ENCODE measurements at places on chromosomes 2 and 18.

DNA sequence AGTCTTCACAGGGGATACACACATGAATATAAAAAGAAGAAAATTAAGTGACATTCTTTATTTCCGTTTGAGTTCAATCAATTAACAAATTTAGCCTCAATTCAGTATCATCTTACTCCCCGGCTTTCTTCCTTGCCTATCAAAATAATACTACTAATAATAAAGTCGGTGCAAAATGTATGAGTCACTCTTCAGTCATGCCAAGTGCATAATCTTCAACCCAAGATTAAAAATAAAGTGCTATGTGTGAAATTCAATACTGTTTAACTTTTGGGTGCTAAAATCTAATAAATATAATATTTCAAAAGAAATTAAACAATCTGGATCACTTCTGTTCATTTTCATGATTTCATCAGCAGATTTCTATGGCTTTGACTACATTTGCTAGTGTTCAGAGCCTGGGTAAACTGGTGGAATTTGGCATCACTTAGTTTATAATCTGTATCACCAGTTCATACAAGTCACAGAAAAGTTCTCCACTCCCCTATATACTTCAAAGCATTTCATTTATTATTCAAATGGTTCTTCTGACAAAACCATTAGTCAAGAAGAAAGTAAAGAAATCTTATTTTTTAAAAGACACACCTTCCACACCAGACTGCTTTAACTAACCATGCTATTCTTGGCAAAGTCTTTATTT is 183.6 kb downstream of the THADA start:
- DNase-seq = no peak

GRCh38 chr2:29182920-29183319 is 67.7 kb downstream of the CLIP4 start:
- DNase-seq = no peak

GRCh38 chr18:37361335-37362157 is 204.1 kb downstream of the CELF4 start:
- DNase-seq = no peak

DNA sequence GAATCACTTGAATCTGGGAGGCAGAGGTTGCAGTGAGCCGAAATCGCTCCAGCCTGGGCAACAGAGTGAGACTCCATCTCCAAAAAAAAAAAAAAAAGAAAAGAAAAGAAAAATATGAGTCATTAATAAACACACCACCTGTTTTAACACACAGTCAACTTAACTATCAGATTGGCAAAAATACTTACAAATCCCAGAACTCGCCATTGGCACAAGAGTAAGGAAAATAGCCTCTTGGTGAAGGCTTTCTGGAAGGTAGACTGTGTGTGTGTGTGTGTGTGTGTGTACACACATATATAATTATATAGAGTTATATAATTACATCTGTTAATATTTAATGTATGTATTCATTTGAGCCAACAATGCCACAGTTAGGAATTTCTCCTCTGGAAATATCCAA is 63.7 kb upstream of the UXS1 start:
- no peak for DNase-seq

DNA sequence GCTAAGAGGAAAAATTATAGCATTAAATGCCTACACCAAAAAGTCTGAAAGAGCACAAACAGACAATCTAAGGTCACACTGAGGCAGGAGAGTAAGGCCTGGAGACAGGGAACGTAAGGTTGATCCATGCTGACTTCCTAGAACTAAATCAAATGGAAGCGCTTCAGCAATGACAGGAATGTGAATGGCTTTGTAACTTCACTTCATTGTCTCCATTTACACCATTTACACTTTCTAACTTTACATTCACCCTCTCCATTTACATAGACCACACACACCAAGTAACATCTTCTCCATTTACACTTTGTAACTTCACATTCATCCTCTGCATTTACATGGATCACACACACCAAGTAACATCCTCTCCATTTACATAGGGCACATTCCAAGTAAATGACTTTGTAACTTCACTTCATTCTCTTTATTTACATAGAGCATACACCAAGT is 103.1 kb upstream of the SPATS2L start:
- DNase-seq = no peak

GRCh38 chr2:218405086-218405745 is 5.5 kb downstream of the CTDSP1 start:
- no peak for DNase-seq

DNA sequence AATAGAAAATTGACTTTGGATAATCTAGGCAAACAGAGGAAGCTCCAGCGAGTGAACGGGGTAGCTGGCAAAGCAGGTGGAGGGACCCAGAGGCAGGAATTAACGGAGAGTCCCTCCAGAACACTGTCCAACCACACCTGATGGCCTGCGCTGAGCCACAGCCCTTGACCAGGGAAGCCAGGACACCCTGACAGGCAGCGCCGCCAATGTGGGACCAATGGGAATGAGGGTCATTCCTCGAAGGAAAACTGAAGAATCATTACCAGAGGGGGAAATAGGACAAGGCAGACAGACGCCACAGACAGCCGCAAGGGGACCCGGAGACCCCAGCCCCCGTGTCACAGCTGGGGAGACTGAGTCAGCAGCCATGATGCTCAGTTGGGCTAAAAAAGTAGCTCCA is 40.8 kb downstream of the HDAC4 start:
- DNase-seq = no peak

DNA sequence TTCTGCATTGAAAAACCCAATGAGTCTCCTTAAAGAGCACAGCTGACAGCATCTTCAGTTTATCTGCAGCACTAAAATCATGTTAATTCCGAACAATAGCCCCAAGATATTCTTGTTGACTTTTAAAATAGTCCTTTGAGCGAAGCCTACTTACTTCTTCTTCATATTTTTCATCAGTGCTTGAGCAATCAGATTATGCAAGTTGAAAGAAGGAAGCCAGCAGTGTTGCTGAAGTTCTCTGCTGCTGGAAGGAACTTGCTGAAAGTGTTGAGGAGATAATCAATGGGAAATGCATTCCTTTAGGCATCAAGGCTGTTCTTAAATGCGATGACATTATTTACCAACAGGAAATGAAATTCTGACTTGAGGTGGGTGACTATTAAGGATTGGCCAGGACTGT is 105.9 kb upstream of the SNTG2 start:
- DNase-seq = no peak

DNA sequence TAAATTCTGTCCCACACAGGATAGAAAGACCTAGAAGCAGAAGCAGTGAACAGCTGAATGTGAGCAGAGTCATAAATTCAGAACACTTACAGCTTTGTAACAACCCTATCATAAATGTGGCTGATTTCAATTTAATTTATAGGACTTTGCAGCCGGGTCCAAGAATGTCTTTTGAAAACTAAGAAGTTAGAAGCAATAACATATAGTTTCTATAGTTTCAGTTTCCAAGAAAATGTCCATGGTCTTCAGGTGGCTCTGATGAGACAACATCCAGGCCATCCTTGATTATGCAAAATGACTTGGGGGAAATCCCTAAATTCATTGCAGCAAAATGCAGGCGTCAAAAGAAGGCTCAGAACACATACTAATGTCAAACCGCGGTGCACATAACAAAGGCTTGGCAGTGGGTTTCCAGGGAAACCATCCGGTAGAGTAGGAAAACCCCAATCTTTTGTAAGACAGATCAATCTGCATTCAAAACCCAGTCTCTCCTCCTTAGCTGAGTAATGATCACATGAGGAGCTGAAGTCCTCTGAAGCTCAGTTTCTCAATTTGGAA is 442.2 kb upstream of the ID2 start:
- DNase-seq = no peak

GRCh38 chr2:118671701-118672454 is 175.6 kb downstream of the EN1 start:
- DNase-seq = no peak

- DNase-seq = no peak
These were observed 37.8 kb upstream of the CREB1 start for GRCh38 chr2:207491956-207492355.

DNA sequence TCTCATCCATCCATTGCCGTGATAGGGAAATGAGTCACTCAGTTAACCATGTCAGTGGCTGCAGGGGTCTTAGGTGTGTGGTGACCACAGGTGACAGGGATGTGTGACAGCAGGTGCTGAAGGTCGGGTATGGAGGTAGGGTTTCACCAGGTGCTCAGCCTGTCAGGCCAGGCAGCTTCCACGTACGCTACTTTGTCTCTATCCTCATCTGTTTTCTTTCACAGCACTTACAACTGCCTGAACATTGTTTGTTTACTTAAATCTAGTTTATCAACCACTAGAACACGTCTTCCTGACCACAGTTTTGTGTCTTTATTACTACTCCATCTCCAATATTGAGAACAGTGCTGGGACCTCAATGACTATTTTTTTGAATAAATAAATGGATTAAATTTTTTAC is 11.4 kb upstream of the UXS1 start:
- DNase-seq = no peak

- DNase-seq = peak; percentile 44
These were observed 30.4 kb upstream of the MGAT4A start for GRCh38 chr2:98761267-98761781.

DNA sequence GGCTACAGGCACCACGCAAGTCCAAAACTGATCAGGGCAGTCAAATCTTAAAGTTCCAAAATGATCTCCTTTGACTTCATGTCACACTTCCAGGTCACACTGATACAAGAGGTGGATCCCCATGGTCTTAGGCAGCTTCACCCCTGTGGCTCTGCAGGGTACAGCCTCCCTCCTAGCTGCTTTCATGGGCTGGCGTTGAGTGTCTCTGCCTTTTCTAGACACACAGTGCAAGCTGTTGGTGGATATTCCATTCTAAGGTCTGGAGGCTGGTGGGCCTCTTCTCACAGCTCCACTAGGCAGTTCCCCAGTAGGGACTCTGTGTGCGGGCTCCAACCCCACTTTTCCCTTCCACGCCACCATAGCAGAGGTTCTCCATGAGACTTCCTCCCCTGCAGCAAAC is 838.2 kb upstream of the CHAC2 start:
- no peak for DNase-seq

DNA sequence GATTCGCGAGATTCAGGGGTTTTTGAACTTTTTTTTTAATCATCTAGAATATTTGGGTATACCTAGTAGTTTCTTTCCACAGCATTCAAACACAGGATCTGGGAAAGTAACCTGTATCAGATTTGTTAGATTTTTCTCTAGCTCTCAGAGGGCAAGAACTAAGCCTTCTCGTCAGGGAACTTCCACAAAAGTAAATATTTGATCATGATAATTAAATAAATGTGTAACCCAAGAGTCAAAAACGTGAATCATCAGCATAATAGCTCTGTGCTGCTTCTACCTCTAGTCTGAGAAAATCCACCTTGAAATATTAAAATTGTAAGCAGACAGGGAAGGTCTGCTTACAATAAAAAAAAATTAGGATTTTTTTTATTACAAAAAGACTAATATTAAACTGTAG is 225.7 kb upstream of the SPOPL start:
- DNase-seq = no peak

- DNase-seq = no peak
These were observed 168.0 kb downstream of the SPP2 start for GRCh38 chr2:234218266-234219045.

Data from DMS 273 treated with DMSO at 0.1 percent for 48 hours (cell line).